ENCODE measurements at places on chromosomes 5 and 9.
A peak's percentile ranks its signal among the peaks of the same experiment; 100 is the strongest.

GRCh38 chr9:76758476-76758875 lies 5.8 kb upstream of the PCA3 start:
- H3K27ac ChIP-seq: no peak overlapping the region
- H3K4me1 ChIP-seq: peaks cover 59% of the 10 kb centered on the region
- DNase-seq: no peak
- no peaks in the 10 kb centered on the region for H3K27me3 ChIP-seq
- H3K36me3 ChIP-seq: no peaks in the 10 kb centered on the region

DNA sequence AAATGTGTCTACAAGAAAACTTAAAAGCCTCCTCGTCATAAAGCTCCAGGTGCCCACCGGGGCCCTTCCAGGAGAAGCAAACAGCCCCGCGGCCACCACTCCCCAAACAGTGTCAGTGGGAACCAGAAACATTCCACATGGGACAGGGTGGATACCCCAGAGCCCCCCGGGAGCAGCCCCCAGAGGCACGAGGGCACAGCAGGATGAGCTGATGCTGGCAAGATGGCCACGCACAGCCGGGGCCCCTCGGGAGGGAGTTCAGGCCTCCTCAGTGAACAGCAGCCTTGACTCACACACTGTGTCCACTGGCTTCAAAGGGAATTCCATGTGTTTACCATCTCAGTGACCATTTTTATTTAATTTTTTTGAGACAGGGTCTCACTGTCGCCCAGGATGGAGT lies 10.5 kb downstream of the EXD3 start:
- no peak for DNase-seq
- H3K27me3 ChIP-seq: peaks cover 2% of the 10 kb centered on the region
- no peak overlapping the region for H3K4me3 ChIP-seq
- no peak overlapping the region for H3K27ac ChIP-seq
- H3K36me3 ChIP-seq: no peaks in the 10 kb centered on the region

DNA sequence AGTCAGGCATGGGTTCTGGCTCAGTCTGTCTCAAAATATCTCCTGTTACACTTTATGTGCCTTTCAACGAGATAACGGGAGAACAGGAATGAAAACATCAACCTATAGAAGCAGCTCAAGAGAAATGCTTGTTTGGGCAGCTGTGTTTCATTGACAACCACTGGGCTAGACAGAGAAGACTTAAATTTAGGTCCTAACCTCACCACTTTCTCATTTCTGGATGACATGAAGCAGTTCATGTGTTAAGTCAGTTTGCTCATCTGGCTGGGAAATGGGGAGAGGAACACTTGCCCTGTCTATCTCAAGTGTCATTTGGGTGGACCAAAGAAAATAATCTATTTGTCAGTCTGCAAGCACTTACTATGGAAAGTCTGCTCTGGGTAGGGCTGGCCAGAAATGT lies 66.7 kb upstream of the PCA3 start:
- H3K27me3 ChIP-seq: peaks cover 15% of the 10 kb centered on the region
- H3K4me1 ChIP-seq: no peaks in the 10 kb centered on the region

DNA sequence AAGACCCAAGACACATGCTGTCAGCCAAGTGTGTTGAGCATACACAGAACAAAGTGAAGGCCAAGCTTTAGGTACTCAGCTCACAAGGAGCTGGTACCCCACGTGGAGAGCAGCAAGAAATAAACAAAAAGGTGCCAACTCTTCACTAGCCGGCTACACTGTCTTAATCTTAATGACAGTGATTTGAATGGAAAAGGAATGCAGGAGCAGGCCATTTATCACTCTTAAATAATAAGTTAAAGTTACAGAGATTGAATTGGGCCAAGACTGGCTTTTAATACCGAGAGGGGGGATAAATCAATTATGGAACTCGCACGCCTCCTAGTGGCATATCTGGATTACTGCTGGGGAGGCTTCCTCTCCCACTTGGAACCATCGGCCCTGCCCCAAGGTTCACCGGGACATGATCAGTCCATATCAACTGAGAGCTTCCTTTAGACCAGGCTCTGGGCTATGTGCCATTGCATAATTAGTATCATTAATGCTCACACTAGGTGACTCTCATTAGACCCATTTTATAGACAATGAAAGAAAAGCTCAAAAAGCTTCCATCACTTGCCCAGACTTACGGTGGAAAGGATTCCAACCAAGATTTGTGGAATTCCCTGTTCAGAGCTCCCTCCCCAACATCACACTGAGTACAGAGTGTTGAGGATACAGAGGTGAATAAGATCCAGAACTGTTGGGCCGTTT lies 94.0 kb downstream of the ACTL7B start:
- H3K27ac ChIP-seq: no peak overlapping the region
- H3K4me3 ChIP-seq: no peak overlapping the region
- H3K27me3 ChIP-seq: peaks cover 2% of the 10 kb centered on the region
- H3K36me3 ChIP-seq: no peaks in the 10 kb centered on the region
- H3K4me1 ChIP-seq: peaks cover 9% of the 10 kb centered on the region

- no peak overlapping the region for H3K27ac ChIP-seq
- no peak for DNase-seq
- peaks cover 32% of the 10 kb centered on the region for H3K4me1 ChIP-seq
- peaks cover 59% of the 10 kb centered on the region for H3K36me3 ChIP-seq
Measured at GRCh38 chr9:69744688-69745380, 15.0 kb downstream of the PTAR1 start.

DNA sequence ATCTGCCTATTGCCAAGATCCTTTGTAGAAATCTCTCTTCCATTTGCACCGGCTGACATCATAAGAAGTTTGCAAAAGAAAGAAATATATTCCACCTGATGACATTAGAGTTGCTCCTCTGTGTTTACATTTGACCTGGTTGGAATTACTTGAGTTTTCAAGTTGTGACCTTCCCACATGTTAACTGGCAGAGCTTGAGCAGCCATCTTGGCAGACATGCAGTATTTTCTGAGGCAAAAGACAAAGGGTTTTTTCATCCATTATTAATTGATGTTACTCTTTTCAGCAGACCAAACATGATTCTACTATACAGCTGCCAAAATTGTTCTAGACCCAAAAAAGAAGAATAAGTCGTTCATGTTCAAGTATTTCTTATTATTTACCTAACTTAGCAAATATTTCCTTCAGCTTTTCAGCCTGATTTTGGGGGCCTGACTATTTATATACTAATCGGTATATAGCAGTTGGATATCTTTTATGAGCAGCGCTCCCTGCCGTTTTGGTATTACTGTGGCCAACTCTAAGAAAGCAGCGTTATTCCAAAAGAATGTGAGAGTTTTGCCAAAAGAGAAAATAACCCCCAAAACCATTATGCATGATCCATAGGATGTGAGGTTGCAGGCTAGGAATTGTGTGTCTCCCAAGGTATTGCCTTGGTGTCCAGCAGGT lies 212.9 kb downstream of the PBX3 start:
- H3K27ac ChIP-seq: no peak overlapping the region
- DNase-seq: no peak
- peaks cover 51% of the 10 kb centered on the region for H3K36me3 ChIP-seq
- H3K4me1 ChIP-seq: peaks cover 17% of the 10 kb centered on the region

DNA sequence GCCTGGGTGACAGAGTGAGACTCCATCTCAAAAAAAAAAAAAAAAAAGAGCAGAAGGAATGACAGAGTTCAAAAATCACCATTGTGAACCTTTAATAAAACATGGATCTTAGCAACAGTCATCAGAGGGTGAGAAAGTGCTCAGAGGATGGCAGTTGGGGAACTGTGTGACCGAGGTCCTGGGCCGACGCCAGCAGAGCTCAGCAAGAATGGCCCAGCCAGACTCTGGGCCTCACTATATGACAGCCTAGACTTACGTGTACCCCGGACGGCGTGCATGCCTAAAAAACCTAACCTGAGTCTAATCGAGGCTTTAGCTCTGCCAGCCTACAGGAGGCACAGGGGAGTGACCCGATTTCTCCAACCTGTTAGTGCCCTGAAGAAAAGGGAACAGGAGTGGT lies 64.3 kb downstream of the MVB12B start:
- no peak overlapping the region for H3K4me3 ChIP-seq
- no peaks in the 10 kb centered on the region for H3K36me3 ChIP-seq
- DNase-seq: no peak
- no peak overlapping the region for H3K27ac ChIP-seq
- H3K27me3 ChIP-seq: no peaks in the 10 kb centered on the region

- H3K4me1 ChIP-seq: peaks cover 36% of the 10 kb centered on the region
- no peak overlapping the region for H3K4me3 ChIP-seq
- H3K27me3 ChIP-seq: no peaks in the 10 kb centered on the region
- peaks cover 2% of the 10 kb centered on the region for H3K36me3 ChIP-seq
- no peak for DNase-seq
Measured at GRCh38 chr5:154276973-154277331, 86.4 kb downstream of the GALNT10 start.

DNA sequence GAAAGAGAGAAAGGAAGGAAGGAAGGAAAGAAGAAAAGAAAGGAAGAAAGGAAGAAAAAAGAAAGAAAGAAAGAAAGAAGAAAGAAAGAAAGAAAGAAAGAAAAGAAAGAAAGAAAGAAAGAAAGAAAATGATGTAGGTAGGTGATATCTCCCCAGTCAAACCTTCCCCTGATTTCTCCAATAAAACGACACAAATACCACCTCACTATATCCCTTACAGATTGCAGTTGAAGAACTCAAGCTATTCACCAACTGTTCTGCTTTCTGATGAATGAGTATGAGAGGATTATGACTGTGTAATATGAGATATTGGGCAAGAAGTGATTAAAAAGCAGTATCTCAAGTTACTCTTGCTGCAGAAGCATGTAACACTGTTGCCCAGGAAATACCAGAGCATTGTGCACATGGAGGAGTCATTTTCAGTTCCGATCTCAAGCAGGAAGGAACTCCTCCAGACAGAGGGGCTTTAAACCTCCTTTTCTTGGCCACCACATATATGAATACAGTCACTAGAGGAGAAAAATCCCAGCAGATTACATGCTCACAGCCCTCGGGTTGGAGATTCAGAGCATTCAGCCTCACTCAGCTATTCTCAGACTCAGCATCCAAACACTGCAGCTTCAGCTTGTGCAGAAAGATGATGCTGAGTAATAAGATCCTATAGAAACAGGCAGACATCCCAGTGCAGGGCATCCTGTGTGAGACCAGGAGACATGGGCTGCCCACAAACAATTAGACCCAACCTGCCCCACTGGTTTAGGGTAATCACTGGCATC lies 61.4 kb downstream of the UGCG start:
- H3K27me3 ChIP-seq: no peaks in the 10 kb centered on the region
- DNase-seq: no peak
- H3K4me1 ChIP-seq: peaks cover 51% of the 10 kb centered on the region

DNA sequence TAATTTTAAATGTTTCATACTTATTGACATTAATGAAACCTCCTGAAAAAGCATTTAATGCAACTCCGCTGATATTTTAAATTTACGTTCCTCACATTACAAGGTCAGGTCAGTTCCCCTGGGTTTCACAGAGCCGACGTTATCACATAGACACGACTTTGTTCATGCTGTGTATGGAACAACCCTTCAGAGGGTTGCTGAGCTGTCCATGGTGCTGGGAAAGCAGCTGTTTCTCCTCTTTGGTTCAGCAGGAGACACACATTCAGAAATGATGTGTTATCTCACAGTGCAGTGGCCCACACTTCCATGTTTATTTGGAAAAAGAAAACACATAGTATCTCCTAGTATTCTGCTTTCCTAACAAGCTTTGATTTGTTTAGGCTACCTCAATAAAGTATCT lies 53.5 kb downstream of the PPP2R2B start:
- H3K27ac ChIP-seq: no peak overlapping the region
- H3K36me3 ChIP-seq: no peaks in the 10 kb centered on the region
- no peak for DNase-seq
- no peaks in the 10 kb centered on the region for H3K27me3 ChIP-seq

DNA sequence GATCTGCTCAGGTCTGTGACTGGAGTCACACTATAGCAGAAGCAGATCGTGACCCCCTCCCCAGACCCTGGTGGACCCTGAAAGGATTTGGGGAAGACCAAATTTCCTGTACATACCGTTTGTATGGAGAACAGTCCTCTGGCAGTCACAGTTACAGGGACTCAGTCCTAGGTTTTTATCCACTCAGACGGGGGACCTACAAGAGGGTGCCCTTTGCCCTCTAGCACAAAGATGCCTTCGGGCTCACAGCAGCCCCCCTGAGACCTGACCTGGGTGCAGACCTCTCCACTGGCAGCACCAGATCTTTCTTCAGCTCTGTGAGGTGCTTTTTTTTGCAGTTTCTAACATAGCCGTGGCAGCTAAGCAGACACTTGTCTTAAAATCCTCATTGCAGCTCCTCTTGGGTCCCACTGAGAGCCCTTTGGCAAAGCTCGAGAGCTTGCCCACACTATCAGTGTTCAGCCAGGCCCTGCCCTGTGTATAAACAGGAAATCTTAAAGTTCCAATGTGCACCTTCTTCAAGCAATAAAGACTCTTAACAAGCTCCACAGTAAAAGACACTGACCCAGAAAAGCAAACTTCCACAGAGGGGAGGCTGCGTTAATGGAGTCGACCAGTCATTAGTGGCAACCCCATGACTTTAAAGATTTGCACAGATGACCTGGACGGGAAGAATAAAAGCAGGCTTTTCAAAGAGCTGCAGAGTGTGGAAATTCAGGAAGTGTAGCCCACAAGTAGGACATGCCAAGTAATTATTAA lies 71.8 kb upstream of the LHFPL2 start:
- H3K27ac ChIP-seq: peak overlapping the region; percentile 47
- H3K27me3 ChIP-seq: no peaks in the 10 kb centered on the region
- H3K36me3 ChIP-seq: no peaks in the 10 kb centered on the region
- peaks cover 46% of the 10 kb centered on the region for H3K4me1 ChIP-seq

- DNase-seq: no peak
- H3K36me3 ChIP-seq: no peaks in the 10 kb centered on the region
- H3K4me3 ChIP-seq: no peak overlapping the region
- H3K27me3 ChIP-seq: peaks cover 27% of the 10 kb centered on the region
- peaks cover 4% of the 10 kb centered on the region for H3K4me1 ChIP-seq
Measured at GRCh38 chr5:54868511-54869483, 116.6 kb downstream of the ESM1 start.

DNA sequence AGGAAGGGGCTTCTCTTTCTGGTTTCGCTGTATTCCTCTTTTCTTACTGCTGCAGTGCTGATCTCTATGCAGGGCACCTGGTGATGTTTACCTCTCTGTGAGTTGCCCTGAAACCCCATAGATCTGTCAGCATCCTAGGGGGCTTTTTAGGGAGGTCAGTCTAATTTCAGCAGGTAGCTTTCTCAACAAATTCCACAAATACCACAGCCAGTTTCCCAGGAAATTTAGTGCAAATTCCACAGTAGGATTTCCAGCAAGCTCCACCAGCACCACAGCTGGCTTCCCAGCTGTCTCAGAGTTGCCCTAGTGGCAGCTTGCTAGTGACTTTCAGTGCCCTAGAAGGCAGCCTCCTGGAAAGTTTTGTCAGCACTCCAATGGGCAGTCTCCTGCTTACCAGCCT lies 379.1 kb upstream of the SMC2 start:
- no peaks in the 10 kb centered on the region for H3K4me1 ChIP-seq
- no peak for DNase-seq
- H3K27me3 ChIP-seq: no peaks in the 10 kb centered on the region
- H3K27ac ChIP-seq: no peak overlapping the region

GRCh38 chr5:159953609-159954008 lies 37.3 kb downstream of the ADRA1B start:
- no peak overlapping the region for H3K4me3 ChIP-seq
- no peaks in the 10 kb centered on the region for H3K36me3 ChIP-seq
- H3K4me1 ChIP-seq: no peaks in the 10 kb centered on the region
- H3K27me3 ChIP-seq: peaks cover 21% of the 10 kb centered on the region

DNA sequence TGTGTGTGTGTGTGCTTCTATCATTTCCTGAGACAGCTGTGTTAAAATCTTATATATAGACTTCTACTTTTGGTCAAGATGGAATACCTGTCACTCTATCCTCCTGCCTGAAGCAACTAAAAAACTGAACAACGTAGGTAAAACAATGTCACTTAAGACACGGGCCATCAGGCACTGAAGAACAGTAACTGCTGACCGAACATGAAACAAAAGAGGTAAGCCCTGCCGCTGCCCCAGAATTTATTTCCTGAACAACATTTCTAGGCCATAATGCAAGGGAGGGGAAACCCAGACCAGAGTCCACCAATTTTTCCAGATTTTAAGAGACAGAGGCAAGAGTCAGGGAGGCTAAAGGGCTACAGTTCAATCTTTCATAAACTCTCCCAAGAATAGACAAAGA lies 156.0 kb downstream of the CDC42SE2 start:
- peak overlapping the region; percentile 50 for H3K27ac ChIP-seq
- peaks cover 37% of the 10 kb centered on the region for H3K36me3 ChIP-seq
- no peak for DNase-seq
